ENCODE measurements at places on chromosomes 6 and 20.

GRCh38 chr6:105675715-105676397, 273.0 kb upstream of the PREP start:
- peak; percentile 32 for DNase-seq

DNA sequence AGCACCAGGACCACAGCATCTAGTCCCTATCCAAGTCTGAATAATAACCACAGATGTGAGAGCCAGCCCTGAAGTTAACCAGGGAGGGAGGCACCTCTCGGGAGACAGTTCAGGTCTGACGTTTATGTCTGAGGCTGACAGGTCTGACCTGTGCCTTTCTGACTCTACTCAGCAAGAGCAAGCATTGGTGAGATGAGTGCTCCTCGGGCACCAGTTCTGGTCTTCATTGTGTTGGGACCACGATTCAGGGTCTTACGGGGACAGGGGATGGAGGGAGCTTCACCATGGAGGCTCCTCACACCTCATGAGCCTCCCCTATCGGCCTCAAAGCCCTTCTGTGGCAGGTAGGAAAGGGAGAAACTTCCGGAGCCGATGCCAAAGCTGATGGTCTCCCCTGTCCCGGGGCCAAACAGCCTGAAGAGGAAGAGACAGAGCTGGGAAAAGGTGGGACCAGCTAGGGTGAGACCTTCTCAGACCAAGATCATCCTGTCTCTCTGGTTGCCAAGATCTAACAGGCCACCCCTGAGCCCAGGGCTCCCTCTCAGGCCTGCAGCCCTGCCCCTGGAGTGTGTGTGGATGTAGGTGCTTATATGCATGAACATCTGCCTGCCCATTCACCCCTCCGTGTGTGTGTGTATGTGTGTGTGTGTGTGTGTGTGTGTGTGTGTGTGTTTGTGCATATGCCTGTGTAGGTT, 170.5 kb downstream of the VEGFA start:
- no peak for DNase-seq

GRCh38 chr6:90169374-90169773, 127.3 kb downstream of the BACH2 start:
- no peak for DNase-seq

- no peak for DNase-seq
Measured at GRCh38 chr20:37473249-37474000, 47.6 kb upstream of the NNAT start.

GRCh38 chr20:59629141-59630045, 25.1 kb downstream of the PHACTR3 start:
- DNase-seq = no peak

GRCh38 chr6:4922488-4923037, 81.3 kb downstream of the RPP40 start:
- no peak for DNase-seq

DNA sequence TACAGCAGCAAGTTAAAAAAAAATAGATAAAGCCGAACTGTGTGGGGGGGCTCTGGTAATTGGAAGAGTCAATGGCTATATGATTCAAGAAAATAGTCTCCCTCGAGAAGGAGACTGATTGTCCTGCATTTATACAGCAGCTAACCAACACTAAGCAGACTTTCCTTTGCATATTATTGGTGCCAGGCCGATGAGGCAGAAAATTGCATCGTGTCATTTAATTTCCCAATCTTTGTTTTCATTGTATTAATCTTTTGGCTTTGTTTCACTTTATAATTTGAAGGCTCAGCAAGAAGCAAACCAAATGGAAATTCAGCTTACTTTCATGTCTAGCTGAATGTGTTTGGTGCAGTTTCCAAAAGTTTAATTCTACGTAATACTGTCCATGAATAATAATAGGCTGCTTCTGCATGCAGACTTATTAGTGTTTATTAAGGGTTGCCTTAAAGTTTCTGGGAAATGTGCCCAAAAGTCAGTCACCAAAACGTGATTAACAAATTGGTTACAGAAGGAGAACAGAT, 258.5 kb downstream of the HACE1 start:
- DNase-seq = no peak

- DNase-seq = no peak
Measured at GRCh38 chr6:160293844-160294243, 35.2 kb upstream of the SLC22A2 start.
